ENCODE measurements at places on chromosomes 5 and 9.

- no peak for DNase-seq
These were observed 263.8 kb upstream of the IRX1 start for GRCh38 chr5:3331819-3332218.

- no peak for DNase-seq
These were observed 43.7 kb upstream of the F2R start for GRCh38 chr5:76672242-76672641.

DNA sequence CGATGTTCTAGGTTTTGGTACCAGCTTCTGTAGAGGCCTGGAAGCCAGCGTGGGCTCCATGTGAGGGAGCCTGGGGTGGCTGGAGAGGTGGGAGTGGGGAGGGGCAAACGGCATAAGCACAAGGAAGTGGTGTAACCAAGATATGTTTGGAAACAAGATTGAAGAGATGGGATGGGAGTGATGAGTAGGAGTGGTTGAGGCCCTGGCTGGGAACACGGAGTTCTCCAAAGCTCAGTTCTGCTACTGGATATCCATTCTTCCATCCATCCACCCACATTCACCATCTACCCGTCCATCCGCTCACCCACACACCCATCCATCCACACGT lies 12.2 kb downstream of the TSPAN17 start:
- no peak for DNase-seq

- DNase-seq: peak; percentile 51
These were observed 873 bp downstream of the C9orf50 start for GRCh38 chr9:129619787-129620668.

DNA sequence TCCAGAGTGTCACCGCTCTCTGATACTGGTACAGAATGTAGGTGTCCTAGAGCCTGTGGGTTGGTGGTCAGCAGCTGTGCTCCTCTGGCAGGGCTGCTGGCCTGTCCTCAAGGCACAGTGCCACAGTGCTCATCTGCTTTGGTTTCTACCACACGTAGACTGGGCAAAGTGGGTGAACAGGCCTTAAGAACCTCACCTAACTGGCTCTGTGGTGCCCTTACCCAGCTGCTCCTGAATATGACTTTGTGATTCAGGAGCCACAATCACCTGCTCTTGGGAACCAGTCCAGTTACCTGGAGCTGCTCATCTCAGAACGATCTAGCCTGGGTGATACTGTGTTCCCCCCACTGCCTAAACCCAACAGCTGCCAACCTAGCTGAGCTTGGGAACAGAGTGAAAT lies 6.4 kb downstream of the NOP16 start:
- no peak for DNase-seq

GRCh38 chr9:86918556-86918955 lies 28.8 kb downstream of the GAS1 start:
- no peak for DNase-seq

- no peak for DNase-seq
These were observed 8.2 kb downstream of the DNM1 start for GRCh38 chr9:128211186-128211980.

GRCh38 chr5:53397141-53397757 lies 83.2 kb upstream of the FST start:
- no peak for DNase-seq

GRCh38 chr5:1915316-1915715 lies 32.6 kb upstream of the IRX4 start:
- no peak for DNase-seq

GRCh38 chr5:32628049-32628844 lies 42.9 kb downstream of the SUB1 start:
- no peak for DNase-seq

- no peak for DNase-seq
These were observed 510.0 kb downstream of the ACTL7B start for GRCh38 chr9:108345826-108346225.

- no peak for DNase-seq
These were observed 104.1 kb downstream of the CD180 start for GRCh38 chr5:67092535-67092934.

DNA sequence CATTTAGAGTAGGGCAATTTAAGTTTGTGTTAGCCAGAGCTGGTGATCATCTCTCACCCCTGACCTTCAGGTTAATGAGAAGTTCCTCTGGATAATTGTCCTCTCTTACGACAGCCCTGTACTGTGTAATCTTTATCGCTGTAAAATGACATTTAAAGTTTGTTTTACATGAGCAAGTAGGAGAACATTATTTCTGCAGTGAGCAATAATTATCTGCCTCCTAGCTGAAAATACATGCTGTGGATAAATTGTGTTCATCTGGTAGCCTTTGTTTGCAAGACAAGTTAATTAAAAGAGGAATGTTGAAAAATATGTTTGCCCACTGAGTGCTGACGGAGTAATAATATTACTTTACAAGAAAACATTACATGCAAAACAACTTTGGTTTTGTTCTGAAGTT lies 1083.8 kb upstream of the NUDT12 start:
- no peak for DNase-seq

GRCh38 chr5:82295144-82295543 lies 17.0 kb upstream of the RPS23 start:
- DNase-seq: no peak

GRCh38 chr9:108272349-108272899 lies 583.4 kb downstream of the ACTL7B start:
- DNase-seq: peak; percentile 75

GRCh38 chr9:99824378-99825171 lies 2.9 kb downstream of the NR4A3 start:
- peak; percentile 61 for DNase-seq

DNA sequence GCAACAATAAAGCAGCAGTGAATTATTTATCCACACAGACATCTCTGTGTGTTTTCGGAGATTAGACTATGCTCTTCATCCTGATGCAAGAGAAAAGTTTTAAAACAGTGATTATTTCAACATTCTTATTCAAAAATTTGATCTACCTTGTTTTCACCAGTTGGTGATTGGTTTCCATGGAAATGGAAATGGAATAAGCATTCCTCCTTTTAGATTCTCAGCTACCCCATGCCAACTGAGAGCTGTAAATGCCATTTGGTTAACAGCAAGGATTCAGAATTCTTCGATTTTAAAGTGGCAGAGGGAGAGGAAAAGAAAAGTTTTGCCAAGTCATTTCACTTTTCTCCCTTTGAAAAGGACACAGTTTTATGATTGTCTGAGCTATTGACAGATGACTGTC lies 154.7 kb downstream of the PCSK5 start:
- no peak for DNase-seq

GRCh38 chr9:133558191-133559126 lies 24.0 kb downstream of the ADAMTSL2 start:
- peak; percentile 92 for DNase-seq

DNA sequence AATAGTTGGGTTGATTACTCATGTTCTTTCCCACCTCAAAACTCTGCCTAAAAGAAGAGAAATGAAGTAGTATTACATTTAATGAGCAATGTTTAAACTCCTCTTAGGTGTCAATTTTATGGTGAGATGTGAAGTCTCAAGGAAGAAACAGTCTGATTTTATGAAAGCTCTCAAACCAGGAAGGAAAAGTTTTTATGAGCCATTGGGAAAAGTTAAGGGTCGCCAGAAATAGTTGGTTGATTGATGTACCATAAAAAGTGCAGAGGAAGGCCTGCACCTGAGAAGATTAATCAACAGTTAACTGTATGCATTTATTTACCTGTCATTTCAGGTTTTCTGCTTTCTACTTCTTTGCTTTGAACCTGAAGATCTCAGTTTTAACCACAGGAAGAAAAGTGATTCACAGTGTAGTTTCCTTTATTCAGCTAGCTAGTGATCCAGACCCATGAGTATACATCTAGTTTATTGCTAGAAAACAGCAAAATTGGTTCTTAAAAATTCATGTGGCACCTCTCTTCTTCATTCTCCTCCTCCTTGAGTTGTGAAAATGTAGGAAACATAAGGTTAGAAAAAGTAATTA lies 133.1 kb downstream of the CSNK1G3 start:
- no peak for DNase-seq

- no peak for DNase-seq
These were observed 206.8 kb upstream of the ATP10B start for GRCh38 chr5:161058781-161059180.

- peak; percentile 49 for DNase-seq
These were observed 330 bp downstream of the TBC1D2 start for GRCh38 chr9:98255061-98255577.

- DNase-seq: no peak
These were observed 136.2 kb downstream of the BARX1 start for GRCh38 chr9:93818827-93819472.

GRCh38 chr5:92309336-92309991 lies 926.3 kb upstream of the ARRDC3 start:
- DNase-seq: peak; percentile 52

DNA sequence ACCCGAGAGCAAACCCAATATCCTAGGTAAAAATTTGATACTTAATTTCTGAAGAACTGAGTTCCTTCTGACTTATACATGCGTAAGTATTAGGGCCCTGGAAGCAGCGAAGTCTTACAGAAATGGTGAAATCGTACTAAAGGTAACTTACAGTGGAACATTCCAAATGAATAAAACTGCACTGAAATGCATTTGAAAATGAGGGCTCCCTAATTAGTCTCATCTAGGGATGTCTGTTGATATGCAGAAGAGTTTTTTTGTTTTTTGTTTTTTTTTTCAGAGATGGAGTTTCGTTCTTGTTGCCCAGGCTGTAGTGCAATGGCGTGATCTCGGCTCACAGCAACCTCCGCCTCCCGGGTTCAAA lies 10.4 kb upstream of the NANS start:
- no peak for DNase-seq

- DNase-seq: no peak
These were observed 128.1 kb downstream of the STARD4 start for GRCh38 chr5:111384220-111384619.

GRCh38 chr5:33258553-33258952 lies 182.2 kb upstream of the TARS1 start:
- DNase-seq: peak; percentile 16

- no peak for DNase-seq
These were observed 76.9 kb downstream of the CDH6 start for GRCh38 chr5:31270396-31270795.

DNA sequence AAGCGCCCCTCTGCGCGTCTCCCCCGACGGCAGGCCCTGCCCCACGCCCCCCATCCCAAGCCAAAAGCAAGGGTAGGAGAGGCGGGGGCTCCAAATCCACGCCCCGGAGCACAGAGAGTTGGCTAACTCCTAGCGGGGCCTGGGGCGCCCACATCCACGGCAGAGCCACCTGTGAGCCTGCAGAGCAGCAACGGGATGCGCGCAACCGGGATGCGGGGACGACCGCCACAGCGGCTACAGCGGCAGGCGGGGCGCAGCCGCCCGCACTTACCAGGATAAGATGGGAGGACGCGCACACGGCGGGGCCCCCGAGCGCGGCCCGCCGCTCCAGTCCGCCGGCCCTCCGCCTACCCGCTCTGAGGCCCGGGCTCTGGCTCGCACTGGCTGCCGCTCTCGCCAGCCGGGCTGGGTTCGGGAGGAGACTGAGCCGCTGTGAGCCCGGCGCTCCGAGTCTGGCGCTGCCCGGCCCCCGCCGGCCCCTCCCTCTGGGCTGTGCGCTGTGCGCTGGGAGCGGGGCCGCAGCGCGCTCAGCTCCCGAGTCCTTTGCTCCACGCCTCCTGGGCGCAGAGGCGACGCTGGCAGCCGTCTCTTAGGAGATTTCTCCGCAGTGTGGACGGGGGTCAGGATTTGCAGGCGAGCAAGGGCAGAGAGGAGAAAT lies at the start of gene SLC24A2:
TSS of gene SLC24A2 (minus strand) at position 424 of the 658 bp plus-strand sequence.
- DNase-seq: no peak

DNA sequence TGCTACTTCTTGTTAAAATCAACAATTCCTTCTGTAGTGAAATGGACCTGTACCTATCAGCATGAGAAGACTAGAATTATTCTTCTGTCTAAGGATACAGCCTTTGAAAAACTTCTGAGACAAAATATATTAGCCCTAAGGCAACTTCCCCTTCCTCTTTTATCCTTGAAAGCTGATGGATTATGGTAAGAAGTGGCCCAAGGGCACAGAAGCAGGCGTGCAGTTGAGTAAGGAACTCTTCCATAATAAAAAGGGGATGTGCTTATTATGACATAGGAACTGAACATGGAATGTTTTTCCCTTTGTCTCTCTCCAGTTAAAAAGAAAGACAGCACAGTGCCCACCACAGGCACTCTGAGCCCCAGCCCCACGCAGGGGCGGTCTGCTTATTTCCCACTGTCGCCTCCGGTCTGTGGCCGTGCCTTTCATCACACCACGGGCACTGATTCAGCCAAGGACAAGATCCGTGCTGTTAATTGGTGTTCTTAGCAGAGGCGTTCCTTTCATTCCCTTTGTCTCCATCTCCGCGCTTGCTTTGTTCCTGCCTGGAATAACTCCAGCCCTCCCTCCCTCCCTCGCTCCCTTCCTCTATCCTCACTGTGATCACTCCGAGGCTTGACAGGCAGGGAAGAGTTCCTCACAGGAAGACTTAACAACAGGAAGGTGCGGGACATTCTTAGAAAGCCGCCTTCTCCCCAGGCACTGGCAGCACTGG lies 135.9 kb upstream of the OTULINL start:
- peak; percentile 50 for DNase-seq

GRCh38 chr5:11502783-11503182 lies 401.5 kb downstream of the CTNND2 start:
- DNase-seq: no peak

DNA sequence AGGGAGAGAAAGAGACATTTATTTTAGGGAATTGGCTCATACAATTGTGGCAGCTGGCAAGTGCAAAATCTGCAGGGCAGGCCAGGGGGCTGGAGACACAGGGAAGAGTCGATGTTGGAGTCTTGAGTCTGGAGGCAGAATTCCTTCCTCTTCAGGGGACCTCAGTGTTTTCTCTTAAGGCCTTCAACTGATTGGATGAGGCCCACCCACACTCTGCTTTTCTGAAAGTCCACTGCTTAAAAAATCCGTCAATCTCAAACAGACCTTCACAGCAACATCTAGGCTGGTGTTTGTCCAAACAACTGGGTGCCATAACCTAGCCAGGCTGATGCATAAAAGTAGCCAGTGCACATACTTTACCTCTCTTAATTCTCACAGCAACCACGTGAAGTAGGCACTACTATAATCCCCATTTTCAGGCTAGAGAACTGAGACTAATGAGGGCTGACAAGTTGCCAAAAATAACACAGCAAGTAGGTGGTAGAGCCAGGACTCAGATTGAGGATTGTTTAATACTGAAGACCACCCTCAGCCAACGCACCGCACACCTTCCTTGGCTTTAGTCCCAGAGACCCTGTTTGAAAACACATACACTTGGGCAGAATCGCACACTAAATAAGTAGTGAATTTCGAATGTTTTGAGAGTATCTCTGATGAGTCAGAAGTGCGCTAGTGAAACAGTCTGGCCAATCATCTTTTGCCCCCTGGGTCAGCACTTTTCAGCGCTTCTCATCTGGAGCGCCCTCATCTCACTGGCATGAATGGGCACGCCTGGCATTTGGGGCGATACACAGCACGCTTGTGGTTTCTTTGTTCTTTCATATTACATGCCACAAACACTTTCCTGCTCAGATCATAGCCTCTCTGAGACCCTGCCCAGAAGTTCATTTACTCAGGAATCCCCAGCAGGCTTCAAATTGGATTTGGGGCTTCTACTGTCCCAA lies 591.4 kb downstream of the CCDC171 start:
- DNase-seq: no peak

Data from AG08395 (cell line).